Activated naive CD8-positive, alpha-beta T cell treated with anti-CD3 and anti-CD28 coated beads for 36 hours (primary cell): ENCODE measurements at places on chromosomes 5 and 9. TPM values are rescaled to one million over a fixed set of nuclear protein-coding genes. Genes with fewer than 3 reads are reported as not detected.

CHSY3 gene
- total RNA-seq = not detected

GKAP1 gene
- total RNA-seq = 3.9 TPM

PDZD2 gene
- not detected for total RNA-seq

KLF9 gene
- 25.5 TPM for total RNA-seq

ABL1 gene
- 37.9 TPM for total RNA-seq

PCAT7 gene
- not detected for total RNA-seq

CDKN2B gene
- not detected for total RNA-seq

IRX2 gene
- total RNA-seq = not detected

ZNF608 gene
- 0.12 TPM for total RNA-seq
